ENCODE measurements at places on chromosomes 6 and 20.

DNA sequence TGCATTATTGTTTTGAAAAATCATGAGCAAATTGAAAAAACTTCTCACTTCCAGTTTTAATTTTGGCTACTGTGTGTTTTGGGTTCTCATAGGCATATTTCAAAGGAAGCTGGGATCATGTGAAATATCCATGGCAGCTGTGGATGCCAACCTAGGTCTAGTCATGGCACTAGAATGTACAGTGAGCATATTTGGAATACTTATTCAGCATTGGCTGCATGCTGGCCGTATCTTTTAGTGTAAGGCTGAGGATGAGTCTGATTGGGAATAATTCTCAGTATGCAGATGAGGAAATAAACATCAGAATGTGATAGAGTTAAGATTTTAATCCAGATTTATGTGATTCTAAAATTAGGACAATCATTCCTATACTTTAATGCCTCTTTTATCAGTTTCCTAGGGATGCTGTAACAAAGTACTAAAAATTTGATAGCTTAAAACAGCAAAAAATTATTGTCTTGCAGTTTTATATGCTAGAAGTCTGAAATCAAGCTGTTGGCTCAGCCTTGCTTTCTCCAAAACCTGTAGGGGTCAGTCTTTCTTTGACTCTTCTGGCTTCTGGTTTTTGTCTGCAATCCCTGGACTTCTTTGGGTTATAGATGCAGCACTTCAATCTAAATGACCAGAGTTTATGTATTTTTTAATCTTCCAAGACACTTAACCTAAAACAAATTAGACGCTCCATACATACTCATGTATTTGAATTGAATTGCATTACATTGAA, 37.7 kb upstream of the DEFB112 start:
- DNase-seq: no peak

DNA sequence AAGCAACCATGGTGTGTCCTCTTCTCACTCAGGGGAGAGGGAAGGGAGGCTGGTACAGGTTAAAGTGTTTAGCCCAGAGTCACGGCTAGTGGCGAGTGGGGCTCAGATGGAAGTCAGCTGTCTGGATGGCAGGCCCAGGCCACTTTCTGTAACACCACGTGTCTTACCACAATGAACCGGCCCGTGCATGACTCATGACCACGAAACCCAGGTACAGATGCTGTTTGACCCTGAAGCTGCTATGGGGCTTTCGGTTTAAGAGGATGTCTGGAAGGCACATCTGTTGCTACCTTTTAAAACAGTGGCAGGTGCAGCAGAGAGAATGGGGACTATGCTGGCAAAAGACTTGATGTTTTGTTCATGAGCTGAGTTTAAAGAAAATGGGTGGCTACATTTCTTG, 36.5 kb upstream of the MPC1 start:
- DNase-seq: peak; percentile 57

- DNase-seq: no peak
These were observed 24.8 kb upstream of the MYT1 start for GRCh38 chr20:64139199-64140060.

DNA sequence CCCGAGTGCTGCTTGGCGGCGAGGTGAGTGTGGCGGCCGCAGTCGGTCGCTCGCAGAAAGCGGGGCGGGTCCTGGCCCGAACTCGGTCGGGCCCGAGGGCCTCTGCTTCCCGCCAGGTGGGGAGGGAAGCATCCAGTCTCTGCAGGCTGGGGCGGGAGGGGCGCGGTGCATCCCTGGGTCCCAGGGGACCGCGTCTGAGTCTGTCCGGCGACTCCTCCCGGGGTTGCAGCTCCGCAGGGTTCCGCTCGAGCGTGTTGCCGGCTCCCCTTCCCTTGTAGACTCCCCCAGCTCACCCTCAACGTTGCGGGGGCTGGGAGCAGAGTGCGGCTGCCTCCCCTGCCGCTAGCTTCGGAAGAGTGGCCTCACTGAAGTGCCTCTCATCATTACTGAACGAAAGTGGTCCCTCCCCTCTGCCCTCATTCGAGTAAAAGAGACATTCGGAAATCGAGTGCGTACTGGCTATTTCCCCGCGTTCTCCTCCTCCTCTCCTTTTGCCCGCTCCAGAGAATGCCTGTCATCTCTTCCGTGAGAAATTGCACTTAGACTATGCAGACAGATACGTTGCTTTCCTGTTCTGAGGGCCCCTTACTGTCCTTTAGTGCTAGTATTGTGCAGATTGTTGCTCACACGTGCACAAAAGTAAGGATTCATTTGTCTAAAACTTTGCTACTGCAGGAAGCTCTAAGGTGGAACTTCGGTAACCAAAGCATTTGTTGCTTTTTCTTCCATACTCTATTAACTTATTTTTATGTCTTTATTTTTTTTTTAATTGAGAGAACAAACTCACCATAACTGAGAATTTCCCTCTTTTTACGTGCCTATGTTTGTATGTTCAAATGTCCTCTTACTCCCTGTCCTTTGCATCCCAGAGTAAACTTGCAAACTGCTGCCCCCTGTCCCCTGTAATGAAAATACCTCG, 751 bp downstream of the MAP3K4 start:
- peak; percentile 3 for DNase-seq

GRCh38 chr6:68126089-68126749, 508.9 kb upstream of the ADGRB3 start:
- no peak for DNase-seq

DNA sequence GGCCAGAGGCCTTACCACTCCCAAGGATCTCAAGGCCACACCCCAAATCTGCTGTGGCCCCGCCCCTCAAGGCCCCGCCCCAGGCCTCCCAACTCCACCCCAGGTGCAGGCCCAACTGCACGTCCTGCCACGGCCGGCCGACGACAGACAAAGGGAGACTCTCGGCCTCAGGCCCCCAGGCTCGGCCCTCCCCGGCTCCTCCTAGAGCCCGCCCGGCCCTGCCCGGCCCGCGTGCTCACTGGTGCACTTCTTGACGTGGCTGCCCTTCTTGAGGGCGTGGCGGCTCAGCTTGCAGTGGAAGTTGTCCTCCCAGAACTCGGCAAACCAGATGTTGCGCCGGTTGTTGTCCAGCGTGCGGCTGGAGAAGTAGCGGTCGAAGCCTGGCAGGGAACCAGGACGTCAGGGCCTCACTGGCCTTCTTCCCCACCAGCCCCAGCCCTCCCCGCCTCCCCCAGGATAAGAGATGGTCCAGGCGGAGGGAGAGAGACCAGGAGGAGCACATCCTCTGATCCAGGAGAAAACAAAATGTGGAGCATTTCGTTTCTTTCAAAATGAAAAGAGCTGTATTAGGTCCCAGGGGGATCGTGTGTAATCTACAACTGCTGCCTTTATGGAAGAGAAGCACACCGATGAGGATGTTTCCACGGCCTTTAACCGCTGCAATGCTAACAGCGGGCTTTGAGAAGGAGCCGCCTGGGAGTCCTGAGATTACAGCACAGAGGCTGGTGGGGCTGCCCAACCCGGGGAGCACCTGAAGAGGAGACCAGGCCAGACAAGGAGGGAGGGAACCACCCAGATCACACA, 89.4 kb downstream of the GRM4 start:
- DNase-seq: no peak

- no peak for DNase-seq
These were observed 15.1 kb downstream of the NOX3 start for GRCh38 chr6:155440398-155441111.

DNA sequence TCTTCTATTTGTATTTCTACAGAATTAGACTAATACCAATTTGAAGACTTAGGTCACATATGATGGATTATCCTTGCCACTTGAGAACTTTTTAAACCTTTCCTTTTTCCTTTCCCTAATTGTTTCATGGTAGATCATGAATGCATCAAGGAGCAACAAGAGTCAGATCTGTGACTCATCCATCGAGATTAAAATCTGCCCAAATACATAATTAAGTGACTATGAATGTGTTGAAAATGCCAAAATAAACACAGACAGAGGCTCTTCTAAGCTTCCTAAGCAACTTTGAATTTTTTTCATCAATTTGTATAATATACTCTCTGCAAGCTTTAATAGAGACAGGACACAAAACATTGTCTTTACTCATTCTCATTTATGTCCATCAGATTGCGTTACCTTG, 23.5 kb upstream of the HTR1E start:
- DNase-seq: no peak

- no peak for DNase-seq
These were observed 148.4 kb upstream of the EYA4 start for GRCh38 chr6:133092771-133093170.

GRCh38 chr20:32970115-32970972, 33.9 kb downstream of the SUN5 start:
- DNase-seq: peak; percentile 22

DNA sequence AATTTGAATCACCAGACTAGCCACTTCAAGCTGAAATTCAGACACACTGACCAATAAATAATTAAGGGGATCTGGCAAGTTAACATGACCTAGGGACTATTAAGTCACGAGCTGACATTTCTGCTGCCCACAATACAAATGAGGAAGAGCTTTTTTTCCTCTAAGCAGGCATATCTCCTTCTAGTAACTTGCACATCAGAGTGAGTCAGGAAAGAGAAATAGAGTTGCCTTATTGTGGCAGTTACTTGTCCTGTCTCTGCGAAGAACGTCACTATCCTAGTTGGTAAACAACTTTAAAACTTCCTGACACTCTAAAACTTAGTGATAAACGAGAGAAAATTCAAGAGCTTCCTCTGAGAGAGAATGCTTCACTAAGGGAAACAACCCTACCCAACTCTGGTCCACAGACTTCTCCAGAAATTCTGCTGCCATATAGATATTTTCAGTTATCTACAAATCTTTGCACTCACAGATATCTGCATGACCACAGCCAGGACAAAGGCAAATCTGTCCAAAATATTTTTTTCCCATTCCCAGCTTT, 4.2 kb downstream of the PLA2G7 start:
- no peak for DNase-seq

- no peak for DNase-seq
These were observed 30.3 kb downstream of the KIAA1755 start for GRCh38 chr20:38230253-38230551.

GRCh38 chr6:51932956-51933355, 154.5 kb downstream of the PKHD1 start:
- no peak for DNase-seq

DNA sequence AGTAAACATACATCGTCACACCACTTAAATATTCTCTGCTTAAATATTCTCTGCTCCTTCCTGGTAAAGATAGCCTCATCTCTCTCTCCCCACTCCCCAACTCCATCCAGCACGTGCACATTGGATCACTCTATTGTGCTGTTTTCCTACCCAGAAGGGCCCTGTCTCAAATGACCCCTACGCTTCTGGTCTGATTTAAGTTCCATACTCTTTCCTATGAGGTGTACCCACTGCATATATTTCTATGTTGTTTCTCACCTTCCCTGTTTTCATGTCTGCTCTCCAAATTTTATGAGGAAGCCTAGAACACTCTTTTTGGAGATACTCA, 53.7 kb downstream of the HFE start:
- DNase-seq: no peak

GRCh38 chr20:4573564-4574355, 147.9 kb upstream of the PRND start:
- DNase-seq: no peak

- DNase-seq: no peak
These were observed 10.8 kb upstream of the AGPAT4 start for GRCh38 chr6:161284653-161285052.

- DNase-seq: no peak
These were observed 54.8 kb upstream of the MBOAT1 start for GRCh38 chr6:20266851-20267608.

DNA sequence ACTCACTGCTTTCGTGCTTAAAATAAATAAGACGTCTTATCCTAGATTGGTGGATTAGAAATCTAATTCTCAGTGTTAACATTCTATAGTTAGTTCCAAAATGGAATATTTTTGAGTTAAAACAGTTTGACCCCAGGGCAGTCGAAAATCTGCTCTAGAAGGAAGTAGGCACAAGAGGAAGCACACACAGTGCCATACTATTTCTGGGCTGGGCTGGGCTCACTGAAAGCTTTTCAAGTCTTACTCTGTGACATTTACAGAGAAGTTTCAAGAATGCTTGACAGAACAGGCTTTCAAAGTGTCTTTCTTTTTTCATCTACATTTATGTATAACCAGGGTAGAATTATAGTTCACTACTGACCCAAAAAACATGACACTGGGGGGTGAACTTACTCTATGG, 209.8 kb downstream of the SOD2 start:
- DNase-seq: no peak

GRCh38 chr6:87366072-87366827, 21.6 kb downstream of the C6orf163 start:
- DNase-seq: no peak

- no peak for DNase-seq
These were observed 1.8 kb downstream of the LTB start for GRCh38 chr6:31580438-31580740.

DNA sequence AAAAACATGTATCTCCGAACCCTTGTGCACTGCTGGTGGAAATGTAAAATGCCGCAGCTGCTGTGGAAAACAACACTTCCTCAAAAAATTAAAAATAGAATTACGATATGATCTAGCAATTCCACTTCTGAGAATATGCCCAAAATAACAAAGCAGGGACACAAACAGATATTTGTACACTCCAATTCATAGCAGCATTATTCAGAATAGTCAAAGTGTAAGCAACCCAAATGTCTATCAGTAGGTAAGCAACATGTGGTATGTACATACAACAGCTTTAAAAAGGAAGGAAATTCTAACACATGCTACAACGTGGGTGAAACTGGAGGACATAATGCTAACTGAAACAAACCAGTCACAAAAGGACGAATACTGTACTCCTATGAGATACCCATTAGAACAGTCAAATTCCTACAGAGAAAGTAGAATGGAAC, 5.7 kb upstream of the RAB5IF start:
- DNase-seq: no peak

DNA sequence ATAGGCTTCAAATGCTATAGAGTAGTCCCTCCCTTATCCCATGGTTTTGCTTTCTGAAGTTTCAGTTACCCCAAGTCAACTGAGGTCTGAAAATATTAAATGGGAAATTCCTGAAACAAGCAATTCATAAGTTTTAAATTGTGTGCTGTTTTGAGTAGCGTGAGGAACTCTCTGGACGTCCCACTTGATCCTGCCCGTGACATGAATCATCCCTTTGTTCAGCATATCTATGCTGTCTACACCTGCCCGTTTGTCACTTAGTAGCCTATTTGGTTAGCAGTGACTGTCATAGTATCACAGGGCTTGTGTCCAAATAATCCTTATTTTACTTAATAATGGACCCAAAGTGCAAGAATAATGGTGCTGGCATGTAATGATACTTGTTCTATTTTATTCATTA, 5.0 kb downstream of the PCMT1 start:
- no peak for DNase-seq

GRCh38 chr6:143822584-143823024, 20.5 kb upstream of the LTV1 start:
- no peak for DNase-seq

DNA sequence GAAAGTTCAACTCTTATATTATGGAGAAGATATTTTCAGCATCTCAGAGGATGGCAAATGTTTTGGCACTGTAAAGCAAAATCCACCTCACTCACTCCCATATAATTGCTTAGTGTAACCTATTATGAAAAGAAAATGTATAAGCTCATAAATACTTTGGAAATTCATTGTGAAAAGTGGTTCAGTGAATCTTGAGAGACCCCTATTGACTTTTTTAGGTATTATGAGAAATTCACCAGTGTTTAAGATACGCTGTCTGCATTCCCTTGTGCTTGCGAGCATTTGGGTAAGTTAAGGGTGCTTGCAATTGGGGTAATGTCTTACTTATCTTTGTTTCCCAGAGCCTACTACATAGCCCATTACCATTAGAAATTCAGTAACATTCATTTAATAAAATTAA, 66.3 kb upstream of the BMP5 start:
- no peak for DNase-seq

Data from CD4-positive, alpha-beta T cell (primary cell).